Endothelial cell (in vitro differentiated cells): ENCODE measurements at places on chromosomes 4 and X.

- DNase-seq, result no peak
Measured at GRCh38 chr4:77538144-77538543, 67.5 kb upstream of the CXCL13 start.

DNA sequence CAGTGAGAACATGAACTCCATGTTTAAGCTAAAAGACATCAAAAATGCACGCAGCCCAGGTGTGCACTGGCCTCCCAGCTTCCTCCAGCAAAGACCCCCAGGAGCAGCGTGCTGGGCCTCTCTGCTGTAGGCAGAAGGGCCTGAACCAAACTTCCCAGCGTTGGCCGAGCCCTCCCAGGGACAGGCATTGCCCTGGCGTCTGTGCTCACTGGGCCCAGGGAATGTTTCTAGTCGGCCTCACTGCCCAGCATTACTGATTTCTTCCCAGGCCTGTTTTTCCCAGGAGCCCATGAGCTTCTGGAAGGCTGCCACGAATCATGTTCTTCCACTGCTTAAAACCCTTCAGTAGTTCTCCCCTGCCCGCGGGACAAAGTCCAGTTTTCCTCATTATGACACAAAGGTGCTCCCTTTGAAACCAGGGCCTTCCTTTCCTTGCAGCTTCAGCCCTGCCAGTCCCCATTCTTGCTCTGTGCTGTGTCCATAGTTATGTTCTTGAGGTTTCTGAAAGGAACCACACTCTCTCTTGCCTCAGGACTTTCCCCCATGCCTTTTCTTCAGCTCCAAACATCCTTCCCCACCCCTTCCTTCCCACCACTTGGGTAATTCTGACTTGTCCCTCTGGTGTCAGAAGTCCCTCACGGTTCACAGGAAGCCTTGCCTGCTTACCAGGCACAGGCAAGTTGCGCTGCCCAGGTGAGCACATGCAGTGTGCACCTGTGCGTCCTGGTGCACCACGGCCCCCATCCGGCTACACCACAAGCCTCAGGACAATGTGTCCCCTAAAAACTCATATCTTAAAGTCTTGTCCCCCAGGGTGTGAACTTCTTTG is 93.4 kb upstream of the ENPP6 start:
- DNase-seq, result no peak

GRCh38 chr4:120796271-120796670 is 126.3 kb downstream of the PRDM5 start:
- no peak for DNase-seq

- DNase-seq, result no peak
Measured at GRCh38 chrX:143378851-143379250, 138.4 kb downstream of the SPANXN3 start.

DNA sequence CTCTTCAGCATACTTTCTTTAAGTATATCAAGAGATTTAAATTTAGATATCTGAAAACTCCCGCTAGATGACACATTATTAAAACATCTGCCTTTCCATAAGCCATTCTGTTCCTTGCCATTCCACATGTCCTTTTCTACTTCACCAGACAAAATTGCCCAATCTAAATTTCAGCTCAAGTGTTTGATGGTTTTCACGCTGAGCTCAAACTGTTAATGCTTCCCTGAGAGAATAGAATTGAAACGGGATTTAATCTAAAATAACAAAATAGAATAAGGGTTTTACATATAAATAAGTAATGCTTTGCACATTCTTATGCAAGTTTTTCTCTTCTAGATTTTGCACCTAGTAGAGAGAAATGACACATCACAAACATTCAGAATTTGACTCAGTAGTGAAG is 764.5 kb upstream of the TENM3 start:
- no peak for DNase-seq

GRCh38 chrX:153845842-153846241 is 15.5 kb upstream of the PDZD4 start:
- DNase-seq, result no peak

DNA sequence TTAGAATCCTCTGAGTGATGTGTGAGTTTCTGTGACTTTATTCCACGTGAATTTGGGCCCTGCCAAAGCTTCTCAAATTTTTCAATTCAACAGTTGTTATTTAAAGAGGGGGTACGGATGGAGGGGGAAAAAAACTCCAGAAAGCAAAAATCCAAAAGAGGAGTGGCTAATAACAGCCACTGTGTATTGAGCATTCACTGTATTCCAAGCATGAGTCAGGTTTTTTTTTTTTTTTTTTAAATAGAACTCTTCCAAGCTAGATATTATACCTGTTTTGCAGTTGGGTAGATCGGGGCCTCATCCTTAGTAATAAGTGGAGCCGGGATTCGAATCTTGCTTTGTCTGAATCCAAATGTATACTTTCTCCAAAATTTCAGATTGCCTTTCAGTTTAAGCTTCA is 6.4 kb upstream of the RHOH start:
- no peak for DNase-seq

DNA sequence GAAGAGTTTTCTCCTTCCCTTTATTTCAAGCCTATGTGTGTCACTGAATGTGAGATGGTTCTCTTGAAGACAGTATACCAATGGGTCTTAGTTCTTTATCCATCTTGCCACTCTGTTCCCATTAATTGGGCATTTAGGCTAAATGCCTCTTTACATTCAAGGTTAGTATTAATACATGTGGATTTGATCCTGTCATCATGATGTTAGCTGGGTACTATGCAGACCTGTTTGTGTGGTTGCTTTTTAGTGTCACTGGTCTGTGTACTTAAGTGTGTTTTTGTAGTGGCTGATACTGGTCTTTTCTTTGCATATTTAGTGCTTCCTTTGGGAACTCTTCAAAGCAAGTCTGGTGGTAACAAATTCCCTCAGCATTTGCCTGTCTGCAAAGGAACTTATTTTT is 23.4 kb upstream of the WDR17 start:
- no peak for DNase-seq

DNA sequence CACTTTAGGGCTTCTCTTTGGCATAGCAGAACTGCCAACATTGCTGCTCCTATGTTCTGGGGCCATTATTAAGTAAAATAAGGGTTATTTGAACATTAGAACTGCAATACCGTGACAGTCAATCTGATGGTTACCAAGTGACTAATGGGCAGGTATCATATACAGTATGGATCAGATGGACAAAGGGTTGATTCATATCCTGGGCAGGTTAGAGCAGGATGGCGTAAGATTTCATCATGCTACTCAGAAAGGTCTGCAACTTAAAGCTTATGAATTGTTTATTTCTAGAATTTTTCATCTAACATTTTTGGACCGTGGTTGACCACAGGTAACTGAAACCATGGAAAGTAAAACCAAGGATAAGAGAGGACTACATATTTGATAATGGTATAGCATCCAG is 40.9 kb downstream of the BRCC3 start:
- no peak for DNase-seq

GRCh38 chr4:82747686-82748575 is 50.7 kb downstream of the SCD5 start:
- no peak for DNase-seq
